ENCODE measurements at places on chromosomes 1 and 21.

GRCh38 chr1:30505853-30506252 is 217.5 kb downstream of the MATN1 start:
- no peak for DNase-seq

GRCh38 chr1:99456536-99456935 is 189.4 kb upstream of the PALMD start:
- no peak for DNase-seq

DNA sequence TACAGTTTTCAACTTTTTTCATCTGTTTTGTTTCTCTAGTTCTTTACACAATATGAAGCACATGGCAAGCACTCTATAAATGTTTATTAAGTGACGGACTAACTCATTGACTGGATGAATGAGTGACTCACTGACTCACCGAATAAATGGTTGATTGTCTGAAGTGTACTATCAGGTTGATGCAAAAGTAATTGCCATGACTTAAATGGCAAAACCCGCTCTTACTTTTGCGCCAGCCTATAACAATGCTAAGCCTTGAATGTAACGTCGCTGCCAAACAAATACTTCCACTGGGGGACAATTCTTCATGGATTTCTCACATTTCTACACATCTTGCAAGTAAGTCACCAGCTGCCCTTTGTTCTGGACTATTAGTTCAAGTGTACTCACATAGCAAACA is 109.0 kb upstream of the KCTD3 start:
- no peak for DNase-seq

DNA sequence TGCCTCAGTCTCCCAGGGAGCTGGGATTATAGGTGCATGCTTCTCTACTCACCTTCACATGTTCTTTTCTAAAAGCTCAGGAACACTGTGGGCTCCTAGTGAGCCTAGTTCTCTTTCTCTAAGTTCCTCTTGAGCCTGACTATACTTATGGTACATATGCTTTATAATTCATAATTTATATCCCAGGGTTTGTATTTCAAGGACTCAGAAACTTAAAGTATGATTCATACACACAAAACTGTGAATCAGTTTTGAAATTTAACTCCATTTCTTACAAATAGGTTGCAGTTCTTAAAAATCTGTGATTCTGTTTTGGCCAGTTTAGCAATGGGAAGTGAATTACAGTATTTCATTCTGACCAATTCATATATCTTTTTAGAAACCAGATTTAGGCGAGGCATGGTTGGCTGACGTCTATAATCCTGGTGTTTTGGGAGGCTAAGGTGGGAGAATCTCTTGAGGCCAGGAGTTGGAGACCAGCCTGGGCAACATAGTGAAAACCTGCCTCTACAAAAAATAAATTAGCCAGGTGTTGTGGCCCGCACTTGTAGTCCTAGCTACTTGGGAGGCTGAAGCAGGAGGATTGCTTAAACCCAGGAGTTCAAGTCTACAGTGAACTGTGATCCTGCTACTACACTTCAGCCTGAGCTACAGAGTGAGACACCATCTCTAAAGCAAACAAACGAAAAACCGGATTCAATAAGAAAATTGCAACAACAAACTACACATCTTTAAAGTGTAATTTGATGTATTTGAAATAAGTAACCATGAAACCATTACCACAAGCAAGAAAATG is 15.6 kb downstream of the RASAL2 start:
- no peak for DNase-seq

DNA sequence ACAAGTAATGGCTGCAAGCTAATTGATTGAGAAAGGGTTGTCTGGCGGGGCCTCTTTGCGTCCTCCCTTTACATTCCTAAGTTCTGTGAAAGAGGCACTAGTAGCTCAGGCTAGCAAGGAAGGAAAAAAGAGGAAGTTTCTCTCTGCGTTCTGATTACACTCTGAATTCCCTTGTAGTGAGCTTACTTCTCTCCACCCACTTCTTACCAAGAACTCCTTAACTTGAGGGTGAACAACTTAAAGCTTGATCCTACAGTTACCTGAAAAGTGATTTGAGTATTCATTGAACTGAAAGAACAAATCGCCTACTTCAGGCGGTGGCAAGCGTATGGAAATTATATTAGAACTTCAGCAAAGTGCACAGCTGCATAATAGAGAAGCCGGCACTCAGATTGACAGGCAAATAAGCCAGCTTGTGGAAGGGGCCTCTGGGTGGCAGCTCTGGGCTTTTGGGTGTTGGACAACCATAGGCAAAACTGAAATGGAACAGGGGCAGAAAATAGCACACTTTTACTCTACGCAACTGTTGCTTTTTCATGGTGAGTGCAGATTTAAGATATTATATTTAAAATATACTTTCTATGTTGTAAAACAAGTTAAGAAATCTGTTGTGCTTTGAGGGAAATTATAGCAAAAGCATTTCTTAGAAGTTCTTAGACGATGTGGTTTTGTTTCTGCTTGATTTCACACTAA is 464.5 kb downstream of the USP25 start:
- no peak for DNase-seq

DNA sequence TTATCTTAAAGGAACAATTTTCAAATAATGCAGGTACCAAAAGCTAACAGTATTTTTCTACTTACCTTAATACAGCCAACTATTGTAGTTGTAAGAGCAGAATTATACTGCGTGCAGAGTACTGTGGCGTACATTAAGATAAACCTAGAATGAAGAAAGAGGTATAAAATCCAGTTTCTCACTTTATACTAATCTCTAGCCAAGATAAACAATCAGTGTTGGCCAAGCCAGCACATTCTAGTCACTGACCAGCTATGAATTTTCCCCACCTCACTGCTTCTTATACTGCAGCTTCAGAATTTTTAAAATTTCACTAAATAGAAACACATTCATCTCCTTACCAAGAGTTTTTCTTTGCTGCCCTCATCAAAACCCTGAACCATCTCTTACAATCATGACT is 33.6 kb downstream of the SLC35D1 start:
- DNase-seq, result no peak

GRCh38 chr1:37850352-37850955 is 8.9 kb downstream of the MTF1 start:
- DNase-seq, result no peak

DNA sequence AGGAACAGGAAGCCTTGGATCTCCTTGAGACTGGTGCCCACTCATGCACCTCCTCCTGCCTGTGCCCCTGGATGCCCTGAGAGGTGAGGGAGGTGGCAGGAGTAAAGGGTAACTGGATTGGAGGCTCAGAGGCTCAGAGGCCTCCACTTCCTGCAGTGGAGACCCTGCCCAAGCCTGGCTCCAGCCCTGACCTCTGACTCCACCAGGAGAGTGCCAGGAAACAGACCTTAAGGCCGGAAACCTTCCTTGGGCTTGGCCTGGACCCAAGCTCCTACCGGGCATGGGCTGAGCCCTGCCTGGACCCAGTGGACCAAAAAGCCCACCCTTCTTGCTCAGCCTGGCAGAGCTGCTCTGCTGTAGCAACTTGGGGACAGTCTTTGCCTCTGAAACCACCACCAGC is 15.0 kb upstream of the CELA3B start:
- DNase-seq, result no peak

- DNase-seq, result no peak
Observed at GRCh38 chr21:45592208-45592619, 50.0 kb upstream of the SLC19A1 start.

- no peak for DNase-seq
Observed at GRCh38 chr1:244444854-244445253, 6.9 kb downstream of the ADSS2 start.

DNA sequence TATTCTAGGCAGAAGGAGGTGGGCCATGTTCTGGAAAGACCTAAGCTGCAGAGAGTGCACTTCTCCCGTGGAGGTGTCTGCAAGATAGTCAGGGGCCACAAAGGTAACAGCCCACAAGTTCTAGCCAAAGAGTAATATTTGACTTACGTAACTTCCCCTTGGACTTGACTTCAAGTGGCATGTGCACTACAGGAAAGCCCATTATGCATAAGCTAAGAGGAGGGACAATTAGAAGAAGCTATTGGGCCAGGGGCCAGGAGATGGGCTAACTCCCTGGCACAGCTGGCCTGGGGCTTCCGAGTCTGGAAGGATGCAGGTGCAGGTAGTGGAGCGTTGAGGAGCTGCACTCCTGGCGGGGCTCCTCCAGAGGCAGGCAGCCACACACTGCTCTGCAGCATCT is 58.3 kb downstream of the ERG start:
- DNase-seq, result no peak

GRCh38 chr1:58839147-58839795 is 55.4 kb upstream of the JUN start:
- no peak for DNase-seq

- no peak for DNase-seq
Observed at GRCh38 chr1:172136925-172137324, 283.6 kb upstream of the C1orf105 start.

DNA sequence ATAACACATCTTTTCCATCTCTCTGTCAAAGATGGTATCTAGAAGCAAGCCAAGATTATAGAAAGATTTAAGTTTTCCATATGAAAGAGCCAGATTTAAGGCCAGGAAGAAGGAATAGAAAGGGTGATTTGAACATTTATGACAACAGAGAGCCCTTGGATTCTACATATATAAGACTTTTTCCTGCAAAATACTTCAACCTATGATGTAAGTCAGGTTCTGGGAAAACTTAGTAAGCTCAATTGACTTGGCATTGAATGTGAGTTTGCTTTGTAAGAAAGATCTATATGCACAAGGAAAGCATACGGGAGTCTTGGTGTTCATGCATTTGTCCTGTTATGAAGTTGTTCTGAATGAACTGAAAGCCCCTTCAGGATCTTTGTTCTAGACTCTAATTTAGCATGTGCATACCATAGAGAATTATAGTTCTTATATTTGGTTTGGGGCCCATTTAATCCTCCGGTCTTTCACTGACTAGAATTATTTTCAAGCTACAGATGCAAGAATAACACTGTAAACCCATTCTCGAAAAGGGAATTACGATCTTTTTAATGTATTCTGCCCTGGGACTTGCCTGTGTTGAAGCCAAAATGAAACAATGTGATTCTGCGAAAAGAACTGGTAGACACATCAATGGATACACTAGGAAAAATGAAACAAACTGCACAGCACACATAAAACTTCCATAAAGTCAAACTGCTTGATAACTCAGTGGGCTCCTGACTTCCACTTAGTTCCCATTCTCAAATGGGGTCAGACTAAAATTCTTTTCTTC is 152.8 kb downstream of the DISP1 start:
- no peak for DNase-seq

- no peak for DNase-seq
Observed at GRCh38 chr21:21439761-21440160, 441.6 kb downstream of the NCAM2 start.

GRCh38 chr1:192580351-192580962 is 4.9 kb downstream of the RGS1 start:
- no peak for DNase-seq

DNA sequence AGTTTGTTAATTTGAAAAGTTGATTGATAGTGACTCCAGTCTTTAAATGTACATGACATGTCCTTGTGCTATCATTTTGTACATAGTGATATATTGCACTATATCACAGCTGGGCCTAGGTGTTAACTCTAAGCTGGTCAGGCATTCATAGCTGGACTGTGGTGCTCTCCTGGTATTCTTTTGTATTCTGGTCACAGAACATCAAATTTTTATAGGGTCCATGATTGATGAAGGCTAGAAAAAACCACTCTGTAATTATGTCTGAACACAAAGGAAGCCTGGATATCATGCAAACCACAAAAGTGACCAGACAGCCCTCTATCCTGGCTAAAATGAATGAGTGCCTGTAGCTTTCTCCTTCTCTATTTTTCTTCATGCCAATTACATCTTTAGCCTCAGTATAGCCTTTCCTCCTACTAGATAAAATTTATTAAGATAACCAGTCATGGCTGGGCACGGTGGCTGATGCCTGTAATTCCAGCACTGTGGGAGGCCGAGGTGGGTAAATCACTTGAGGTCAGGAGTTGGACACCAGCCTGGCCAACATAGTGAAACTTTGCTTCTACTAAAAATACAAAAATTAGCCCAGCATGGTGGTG is 134.9 kb upstream of the B3GALT2 start:
- DNase-seq, result no peak

DNA sequence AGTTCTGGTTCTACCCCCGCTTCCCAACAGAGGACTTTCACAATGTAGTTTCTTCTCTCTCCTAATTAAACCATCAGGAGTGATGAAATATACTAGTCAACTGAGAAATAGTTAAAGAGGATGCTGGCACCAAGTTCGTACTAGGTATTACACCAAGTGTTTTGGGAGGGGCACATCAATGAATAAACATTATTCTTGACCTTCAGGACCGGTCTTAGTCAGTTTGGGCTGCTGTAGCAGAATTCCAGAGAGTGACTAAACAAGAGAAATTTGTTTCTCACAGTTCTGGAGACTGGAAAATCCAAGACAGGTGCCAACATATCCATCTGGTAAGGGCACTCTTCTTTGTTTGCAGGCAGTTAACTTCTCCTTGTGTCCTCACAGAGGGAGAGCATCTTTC is 103.8 kb downstream of the SPATA17 start:
- no peak for DNase-seq

- DNase-seq, result no peak
Observed at GRCh38 chr1:65011983-65012382, 45.6 kb upstream of the JAK1 start.

DNA sequence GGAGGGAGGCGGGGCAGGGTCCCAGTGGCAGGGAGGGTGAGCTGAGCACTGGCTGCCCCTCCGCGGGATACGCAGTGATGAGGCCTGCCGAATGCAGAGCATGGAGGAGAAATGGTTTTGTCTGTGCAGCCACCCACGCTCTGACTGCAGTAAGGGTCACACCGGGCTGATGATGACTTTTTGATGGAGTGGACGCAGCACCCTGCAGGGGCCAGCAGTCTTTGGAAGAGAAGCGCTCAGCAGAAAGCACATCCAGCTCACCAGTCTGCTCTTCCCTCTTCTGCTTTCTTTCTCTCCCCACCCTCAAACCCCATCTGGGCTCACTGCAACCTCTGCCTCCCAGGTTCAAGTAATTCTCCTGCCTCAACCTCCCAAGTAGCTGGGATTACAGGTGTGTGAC is 61.9 kb upstream of the ATP1A1 start:
- DNase-seq, result no peak

- DNase-seq, result no peak
Observed at GRCh38 chr21:39103689-39104088, 79.6 kb downstream of the PSMG1 start.

DNA sequence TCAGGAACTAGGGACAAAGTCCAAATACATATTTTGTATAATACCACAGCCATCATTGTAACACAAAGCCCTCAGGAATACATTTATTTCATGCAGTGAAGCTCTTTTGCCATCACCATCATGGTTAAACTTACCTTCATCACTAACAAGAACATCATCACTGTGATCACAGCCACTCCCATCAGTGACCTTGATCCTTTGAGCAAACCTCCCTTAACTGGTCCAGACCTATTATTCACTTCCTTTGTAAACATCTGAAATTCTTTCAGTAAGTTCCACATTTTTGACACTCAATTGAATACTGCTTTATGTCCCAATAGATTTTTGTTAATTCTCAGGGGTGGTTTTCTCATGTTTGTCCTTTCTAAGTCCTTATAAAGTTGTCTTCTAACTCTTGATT is 16.2 kb upstream of the KPRP start:
- no peak for DNase-seq

DNA sequence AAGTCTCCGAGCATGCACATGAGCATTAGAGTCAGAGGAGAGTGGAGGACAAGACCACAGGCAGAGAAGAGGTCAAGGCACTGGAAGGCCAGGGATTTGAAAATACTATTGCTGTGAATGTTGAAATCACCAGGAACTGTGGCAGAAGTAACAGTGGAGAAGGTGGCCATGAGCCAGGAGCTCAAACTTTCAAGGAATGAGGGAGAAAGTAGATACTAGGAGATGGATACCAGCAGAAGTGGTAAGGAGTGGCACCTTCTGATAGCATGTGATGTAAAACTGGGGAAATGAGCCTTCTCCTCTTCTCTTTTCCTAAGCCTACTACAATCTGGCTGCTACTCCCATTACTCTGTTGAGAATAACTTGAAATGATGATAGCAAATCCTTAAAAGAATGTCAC is 1.8 kb upstream of the CR1 start:
- no peak for DNase-seq
